Islet precursor cell (in vitro differentiated cells): ENCODE measurements at places on chromosomes 1 and 21.

DNA sequence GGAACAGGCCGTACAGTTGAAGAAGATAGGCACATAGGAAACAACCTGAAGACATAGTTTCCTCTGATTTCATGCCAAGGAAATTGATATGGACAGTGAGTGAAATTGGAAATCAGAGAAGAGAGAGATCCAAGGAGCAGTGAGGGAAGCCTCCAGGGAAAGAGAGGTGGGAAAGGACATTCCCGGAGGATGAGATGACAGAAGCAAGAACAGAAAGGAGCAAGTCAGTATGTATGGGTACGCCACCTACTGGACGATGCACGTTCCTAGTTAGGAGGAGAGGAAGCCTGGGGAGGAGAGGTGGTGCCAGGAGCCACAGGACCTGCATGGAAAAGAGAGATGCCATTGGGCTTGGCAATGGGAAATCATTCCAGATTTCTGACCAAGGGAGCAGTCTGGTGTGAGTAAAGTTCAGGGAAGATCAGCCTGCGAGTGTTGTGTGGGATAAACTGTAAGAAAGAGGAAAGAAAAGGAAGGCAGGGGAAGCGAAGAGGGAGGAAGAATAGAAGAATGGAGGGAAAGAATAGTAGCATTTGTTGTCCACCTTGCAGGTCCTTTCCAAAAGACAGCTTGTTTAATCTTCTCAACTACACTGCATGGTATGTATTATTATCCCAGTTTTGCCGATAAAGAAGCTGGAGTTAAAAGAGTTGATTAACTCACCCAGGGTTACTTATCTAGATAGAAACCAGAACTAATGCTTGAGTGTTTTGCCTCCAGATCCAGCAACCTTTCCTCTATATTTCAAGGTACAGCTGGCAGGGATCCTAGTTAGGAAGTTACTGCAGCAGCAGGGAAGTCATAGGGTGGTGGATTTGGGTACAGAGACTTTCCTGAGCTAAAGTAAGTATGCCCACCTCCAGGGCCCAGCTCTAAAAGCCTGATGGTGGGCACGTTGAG lies 27.4 kb downstream of the C1orf116 start:
- DNase-seq = peak; percentile 88

- no peak for DNase-seq
Measured at GRCh38 chr1:185789501-185790193, 55.5 kb downstream of the HMCN1 start.

DNA sequence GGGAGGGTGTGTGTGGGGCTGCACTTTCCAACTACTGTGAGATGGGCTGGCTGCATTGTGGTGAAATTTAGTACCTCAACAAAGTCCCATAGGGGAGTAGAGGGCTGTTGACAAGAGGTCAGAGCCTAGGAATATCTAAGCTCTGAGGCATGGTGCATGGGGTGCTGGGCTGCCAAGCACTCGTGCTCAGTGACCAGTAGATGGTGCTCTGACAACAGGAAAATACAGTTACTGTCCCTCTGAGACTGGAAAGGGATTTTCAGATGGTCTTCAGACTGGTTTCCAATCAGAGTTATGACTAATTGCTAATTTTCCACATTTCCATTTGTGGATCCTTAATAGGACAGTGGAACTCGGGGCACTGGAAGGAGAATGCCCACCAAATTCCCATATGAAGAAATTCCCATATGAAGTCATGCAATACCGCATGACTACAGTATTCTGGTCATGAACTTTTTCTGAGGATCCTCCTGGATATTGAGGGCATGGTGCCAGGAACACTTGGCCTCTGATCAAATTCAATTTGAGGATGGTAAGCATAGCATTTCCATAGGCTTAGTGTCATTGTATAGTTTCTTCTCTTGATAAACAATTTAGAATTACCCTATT lies 4.1 kb upstream of the CACNA1E start:
- peak; percentile 78 for DNase-seq

DNA sequence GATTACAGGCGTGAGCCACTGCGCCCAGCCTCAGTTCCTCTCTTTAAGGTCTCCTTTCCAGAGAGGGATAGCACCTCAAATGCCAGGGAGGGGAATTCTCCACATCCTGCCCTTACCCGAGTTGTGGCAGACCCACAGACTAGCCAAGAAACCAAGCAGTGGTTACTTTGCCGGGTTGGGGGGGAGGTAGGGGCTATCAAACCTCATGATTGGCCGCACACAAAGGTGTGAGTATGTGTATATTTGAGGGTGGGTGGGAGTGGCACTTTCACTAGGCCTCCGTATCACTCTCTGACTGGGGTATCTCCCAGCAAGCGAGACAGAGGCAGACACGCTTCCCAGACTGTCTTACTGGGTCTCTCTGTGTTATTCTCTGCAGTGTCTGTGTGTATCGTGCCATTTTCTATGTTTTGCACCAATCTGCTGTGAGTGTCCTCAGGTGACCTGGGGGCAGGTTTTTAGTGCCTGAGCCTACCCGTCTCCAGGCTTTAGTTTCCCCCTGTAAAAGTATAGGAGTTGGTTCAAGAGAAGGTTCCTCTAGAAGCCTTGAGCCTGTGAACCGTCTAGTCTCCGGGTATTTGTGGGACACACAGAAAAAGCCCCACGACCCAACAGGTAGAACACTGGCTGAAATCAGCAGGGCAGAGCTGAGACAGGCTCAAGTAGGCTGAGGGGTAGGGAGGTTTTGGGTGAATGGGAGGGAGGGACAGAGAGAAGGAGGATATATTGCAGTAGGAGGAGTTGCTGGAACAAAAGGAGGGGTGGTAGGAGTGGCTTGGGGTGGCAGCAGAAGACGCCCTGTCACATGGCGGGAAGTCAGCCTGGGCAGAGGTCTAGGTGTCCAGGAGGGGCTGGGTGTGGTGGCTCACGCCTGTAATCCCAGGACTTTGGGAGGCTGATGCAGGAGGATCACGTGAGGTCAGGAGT lies 10.3 kb downstream of the LMNA start:
- no peak for DNase-seq

GRCh38 chr1:184388319-184388889 lies 1.6 kb downstream of the C1orf21 start:
- no peak for DNase-seq

- DNase-seq = no peak
Measured at GRCh38 chr1:204528241-204528640, 12.0 kb downstream of the MDM4 start.

GRCh38 chr1:219660666-219661463 lies 48.0 kb upstream of the ZC3H11B start:
- DNase-seq = peak; percentile 96

DNA sequence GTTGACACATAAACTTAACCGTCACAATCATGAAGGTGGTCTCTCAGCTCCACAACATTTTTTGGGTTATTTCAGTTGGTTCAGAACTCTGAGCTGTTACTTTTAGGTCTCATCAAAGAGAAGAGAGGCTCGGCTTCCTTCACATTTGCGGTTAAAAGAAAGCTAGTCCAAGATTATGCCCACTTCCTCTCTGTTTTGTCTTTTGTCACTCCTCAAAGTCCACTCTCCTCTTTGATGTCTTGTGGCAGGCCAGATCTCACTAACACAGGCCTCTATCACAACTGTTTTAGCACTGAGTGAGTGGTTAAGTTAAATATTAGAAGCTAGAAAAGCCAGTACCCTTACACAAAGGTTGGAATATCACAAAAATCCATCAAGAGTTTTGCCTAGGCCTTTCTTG lies 195.7 kb downstream of the FCRL5 start:
- no peak for DNase-seq
